Fibroblast of lung (primary cell): ENCODE measurements at places on chromosomes 2 and 18. TPM values are rescaled to one million over a fixed set of nuclear protein-coding genes. Genes with fewer than 3 reads are reported as not detected.

- peak; percentile 99 for DNase-seq
Observed at GRCh38 chr2:26696351-26696816, 3.9 kb downstream of the KCNK3 start.

Gene UNC80
- total RNA-seq, result under 0.01 TPM in 2 replicates

Gene GPR155
- 4.4 and 6.4 TPM in 2 replicates for total RNA-seq

DNA sequence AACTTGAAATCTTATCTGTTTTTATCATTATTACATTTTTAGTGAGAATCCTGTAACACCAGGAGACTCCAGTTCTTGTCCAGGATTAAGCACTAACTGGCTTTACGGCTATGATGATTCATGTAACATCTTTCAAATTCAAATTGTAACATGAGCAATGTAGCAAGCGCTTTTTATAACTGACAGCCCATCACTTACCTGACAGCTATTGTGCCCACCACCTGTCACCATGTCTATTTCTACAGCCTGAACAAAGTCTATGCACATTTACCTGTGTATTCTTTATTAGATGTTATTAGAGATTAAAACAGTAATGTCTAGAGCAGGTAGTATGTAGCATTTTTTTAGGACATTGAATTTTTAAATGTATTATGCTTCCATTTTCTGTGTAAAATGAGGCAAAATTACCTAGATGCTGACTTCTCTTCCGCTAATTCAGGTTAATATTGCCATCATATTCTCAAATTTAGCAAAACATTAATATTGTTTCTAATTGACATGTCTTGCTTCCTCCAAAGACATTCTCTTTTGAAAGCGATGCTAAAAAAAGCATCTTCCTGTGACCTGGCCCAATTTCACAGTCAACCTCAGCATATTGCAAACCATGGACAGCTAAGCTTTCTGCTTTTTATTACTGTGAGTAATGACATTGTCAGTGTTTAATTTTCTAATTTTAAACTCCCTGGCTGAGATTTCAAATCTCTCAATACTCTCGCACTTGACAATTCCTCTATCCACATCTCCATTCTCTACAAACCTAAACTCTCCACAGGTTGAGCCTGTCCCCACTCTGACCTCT is 37.8 kb downstream of the RIT2 start:
- DNase-seq, result no peak

DNA sequence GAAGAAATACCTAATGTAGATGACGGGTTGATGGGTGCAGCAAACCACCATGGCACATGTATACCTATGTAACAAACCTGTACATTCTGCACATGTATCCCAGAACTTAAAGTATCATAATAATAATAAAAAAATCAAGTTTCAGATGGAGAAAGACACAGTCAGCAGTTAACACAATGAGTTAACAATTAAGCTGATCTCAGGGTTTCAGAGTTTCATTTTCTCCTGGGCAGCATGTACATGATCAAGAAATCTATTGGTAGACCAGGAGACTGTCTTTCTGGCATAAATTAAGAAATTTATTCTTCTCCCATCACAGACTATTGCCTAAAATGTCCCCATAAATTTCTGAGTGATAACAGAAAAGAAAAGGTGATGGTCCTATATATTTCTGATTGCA is 155.3 kb downstream of the RAD51AP2 start:
- DNase-seq, result no peak

Gene POTEI
- not detected in 2 replicates for total RNA-seq

- DNase-seq, result no peak
Observed at GRCh38 chr18:54086046-54086802, 138.2 kb downstream of the MBD2 start.

GRCh38 chr18:13549880-13550232 is 176.5 kb downstream of the FAM210A start:
- DNase-seq, result no peak

- DNase-seq, result peak; percentile 61
Observed at GRCh38 chr2:230715201-230715600, 2.6 kb downstream of the CAB39 start.

- DNase-seq, result no peak
Observed at GRCh38 chr2:236250909-236251579, 13.2 kb downstream of the ASB18 start.

- no peak for DNase-seq
Observed at GRCh38 chr2:88754585-88755320, 63.3 kb downstream of the RPIA start.

GRCh38 chr2:66688951-66689350 is 254.0 kb downstream of the MEIS1 start:
- no peak for DNase-seq

- DNase-seq, result no peak
Observed at GRCh38 chr18:35397976-35398375, 20.8 kb upstream of the ZNF396 start.

DNA sequence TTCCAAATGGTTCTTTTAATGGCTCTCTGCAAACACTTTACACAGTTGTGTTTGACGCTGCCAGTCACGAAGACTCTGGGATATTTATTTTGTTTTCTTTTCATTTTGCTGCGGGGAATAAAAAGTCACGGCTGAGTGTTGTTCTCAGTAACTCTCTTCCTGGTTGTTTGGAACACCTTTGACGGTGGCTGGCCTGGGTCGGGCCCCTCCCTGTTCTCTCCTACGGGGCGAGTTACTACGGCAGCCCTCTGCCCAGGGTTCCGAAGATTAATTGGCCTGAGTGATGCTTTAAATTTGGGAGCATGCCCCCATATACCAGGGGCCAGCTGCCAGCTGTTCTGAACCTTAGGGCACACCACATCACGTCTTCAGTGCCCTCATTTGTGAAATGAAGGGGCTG is 84.7 kb downstream of the GATA6 start:
- DNase-seq, result no peak

DNA sequence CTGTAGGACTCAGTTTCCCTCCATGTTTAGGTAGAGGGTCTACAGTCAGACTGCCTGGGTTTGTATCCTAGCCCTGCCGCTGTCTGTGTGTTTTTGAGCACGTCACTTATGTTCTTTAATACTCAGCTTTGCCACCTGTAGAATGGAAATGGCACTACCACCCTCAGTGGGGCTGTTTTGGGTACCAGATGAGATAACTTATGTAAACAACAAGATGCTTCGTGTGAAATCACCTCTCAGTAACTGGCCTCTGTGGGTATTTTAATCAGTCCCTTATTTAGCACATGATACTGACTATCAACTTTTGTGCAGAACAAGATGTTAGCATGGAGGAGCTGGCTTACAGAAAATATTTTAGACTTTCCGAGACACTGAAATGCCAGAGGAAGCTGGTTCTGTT is 296.0 kb downstream of the LRRTM1 start:
- DNase-seq, result no peak

DNA sequence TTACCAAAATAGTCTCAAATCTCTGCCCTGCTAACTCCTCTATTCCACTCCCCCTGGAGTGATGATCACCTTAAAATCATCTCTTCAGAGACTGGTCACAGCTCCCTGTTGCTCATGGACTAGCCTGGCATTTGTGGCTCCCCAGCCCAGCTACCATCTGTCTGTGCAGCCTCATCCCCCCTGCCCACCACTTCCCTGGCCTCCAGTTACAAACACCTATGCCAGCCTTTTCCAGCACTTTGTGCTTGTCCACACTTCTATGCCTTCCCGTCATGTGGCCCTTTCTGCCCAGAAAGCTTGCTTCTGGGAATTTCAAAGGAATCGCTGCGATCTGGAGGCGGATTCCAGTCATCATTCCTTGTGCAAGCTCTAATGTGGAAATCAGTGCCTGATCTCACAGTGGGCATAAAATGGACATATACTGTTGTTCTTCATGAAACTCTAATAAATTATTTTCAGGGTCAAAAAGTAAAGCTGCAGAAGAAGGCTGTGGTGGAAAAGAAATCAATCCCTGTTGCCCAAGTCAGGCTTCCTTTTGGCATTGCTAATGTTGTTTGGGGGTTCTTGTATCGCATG is 19.4 kb downstream of the PLB1 start:
- DNase-seq, result no peak

GRCh38 chr2:25377822-25378421 is 36.2 kb upstream of the DNMT3A start:
- no peak for DNase-seq

DNA sequence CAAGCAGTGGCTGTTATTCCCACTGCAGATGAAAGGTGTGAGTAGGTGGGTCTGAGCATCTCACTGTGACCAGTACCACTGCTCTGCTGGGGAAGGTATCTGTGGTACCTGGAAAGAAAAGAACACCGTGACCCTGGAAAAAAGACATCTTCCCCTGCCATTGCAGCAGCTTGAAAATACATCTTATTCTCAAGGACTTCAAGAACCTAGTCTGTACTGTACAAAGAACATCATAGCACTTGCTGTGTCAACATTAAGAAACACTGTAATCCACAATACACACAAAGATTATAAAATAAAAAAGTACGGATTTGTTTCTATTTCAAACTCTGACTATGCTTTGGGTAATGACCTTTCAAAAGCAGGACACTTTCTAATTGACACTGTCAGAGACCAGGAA is 28.9 kb downstream of the C2orf76 start:
- DNase-seq, result no peak

DNA sequence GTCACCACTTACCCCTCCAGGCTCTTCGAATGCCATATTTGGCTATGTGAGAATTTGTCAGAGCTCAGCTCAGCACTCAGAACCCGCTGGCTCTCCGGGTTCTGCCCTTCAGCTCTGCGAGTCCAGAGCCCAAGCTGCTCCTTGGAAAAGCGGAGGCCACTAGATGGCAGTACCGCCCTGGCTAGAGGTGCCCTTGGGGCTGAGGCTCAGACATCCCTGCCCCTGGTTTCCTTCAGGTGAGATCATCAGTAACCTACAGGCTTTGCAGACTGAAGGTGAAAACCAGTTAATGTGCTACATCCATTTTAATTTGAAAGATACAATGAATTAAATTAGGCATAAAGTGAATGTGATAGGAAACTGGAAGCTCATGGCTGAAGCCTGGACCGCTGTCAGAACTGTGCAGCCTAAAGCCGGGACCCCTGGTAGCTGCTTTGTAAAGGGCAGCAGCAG is 285.6 kb downstream of the AGAP1 start:
- peak; percentile 54 for DNase-seq

Gene CFLAR
- total RNA-seq, result 80.4 and 86.5 TPM in 2 replicates

DNA sequence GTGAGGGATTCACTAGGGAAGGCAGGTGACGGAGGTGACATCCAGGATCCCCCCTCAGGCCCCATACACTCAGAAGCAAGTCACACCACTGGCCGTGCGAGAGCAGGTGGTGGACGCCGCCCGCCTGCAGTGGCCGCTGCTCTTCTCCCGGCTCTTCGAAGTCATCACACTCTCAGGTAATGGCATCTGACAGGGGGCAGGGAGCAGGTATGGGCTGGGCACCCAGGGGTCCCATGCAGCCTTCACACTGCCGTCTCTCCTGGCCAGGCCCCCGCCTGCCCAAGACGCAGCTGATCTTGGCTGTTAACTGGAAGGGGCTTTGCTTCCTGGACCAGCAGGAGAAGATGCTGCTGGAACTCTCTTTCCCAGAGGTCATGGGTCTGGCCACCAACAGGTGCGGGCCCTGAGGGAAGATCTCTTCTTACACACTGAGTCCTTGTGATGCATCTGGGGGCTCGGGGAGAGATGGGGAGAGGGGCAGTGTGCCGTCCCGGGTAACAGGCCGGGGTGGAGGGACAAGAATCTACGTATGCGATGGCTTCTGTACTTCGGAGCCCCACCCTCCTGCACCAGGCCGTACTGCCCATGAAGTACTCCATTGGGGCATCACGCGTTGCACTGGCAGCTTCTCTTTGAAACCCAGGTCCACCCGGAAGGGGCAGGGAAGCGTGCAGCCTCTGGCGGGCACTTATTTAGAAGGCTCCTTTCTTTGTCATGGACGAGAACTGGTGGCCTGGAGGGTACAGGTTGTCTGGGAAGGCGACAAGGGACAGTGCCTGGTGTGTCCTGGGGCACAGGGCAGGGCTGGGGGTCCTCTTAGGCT is 18.8 kb upstream of the GPR17 start:
- no peak for DNase-seq

Gene HJURP
- 0.26 and 5.8 TPM in 2 replicates for total RNA-seq

DNA sequence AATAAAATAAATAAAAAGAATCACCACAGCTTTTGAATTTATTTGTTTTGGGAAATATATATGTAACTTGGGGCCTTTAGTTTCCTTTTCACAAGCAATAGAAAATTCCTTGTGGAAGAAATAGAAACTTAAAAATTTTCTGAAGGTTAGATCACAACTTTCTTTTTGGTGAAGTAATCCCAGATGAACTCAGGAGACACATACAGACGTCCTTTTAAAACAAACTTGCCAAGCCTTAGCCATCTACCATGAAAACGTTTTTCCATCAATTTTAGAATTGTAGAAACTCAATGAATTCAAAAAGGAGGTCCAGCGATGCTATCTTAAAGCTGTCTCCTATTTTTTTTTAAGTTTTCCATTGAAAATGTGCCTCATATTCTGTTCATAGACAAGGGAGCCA is 225.6 kb downstream of the ASXL3 start:
- peak; percentile 14 for DNase-seq
